CD4-positive, alpha-beta memory T cell (primary cell): ENCODE measurements at places on chromosomes 12 and 14. TPM values are rescaled to one million over a fixed set of nuclear protein-coding genes. Genes with fewer than 3 reads are reported as not detected.

NFATC4 gene
- polyA plus RNA-seq = not detected

TAS2R42 gene
- not detected for polyA plus RNA-seq

RNASE7 gene
- not detected for polyA plus RNA-seq

SERPINA12 gene
- polyA plus RNA-seq = not detected

TAS2R19 gene
- polyA plus RNA-seq = not detected

CYP46A1 gene
- polyA plus RNA-seq = not detected

KRT1 gene
- polyA plus RNA-seq = 21.0 TPM

IL22 gene
- 0.67 TPM for polyA plus RNA-seq

NELL2 gene
- polyA plus RNA-seq = 126 TPM

WNT1 gene
- 0.55 TPM for polyA plus RNA-seq

COX8C gene
- not detected for polyA plus RNA-seq

SFSWAP gene
- polyA plus RNA-seq = 9.8 TPM

KERA gene
- not detected for polyA plus RNA-seq

SLCO1A2 gene
- polyA plus RNA-seq = not detected

NPFF gene
- not detected for polyA plus RNA-seq

IGF1 gene
- not detected for polyA plus RNA-seq

GTF2A1 gene
- polyA plus RNA-seq = 11.1 TPM

TMEM179 gene
- not detected for polyA plus RNA-seq

EXOC3L4 gene
- not detected for polyA plus RNA-seq

PTHLH gene
- not detected for polyA plus RNA-seq

MYF5 gene
- not detected for polyA plus RNA-seq

KRT72 gene
- polyA plus RNA-seq = not detected

STXBP6 gene
- not detected for polyA plus RNA-seq

CCDC196 gene
- not detected for polyA plus RNA-seq

KRT79 gene
- polyA plus RNA-seq = not detected

DPY19L2 gene
- 0.39 TPM for polyA plus RNA-seq

TAS2R50 gene
- polyA plus RNA-seq = not detected

KRT6C gene
- not detected for polyA plus RNA-seq

KRT85 gene
- not detected for polyA plus RNA-seq

RASSF9 gene
- polyA plus RNA-seq = not detected

RBP5 gene
- polyA plus RNA-seq = not detected

MFAP5 gene
- not detected for polyA plus RNA-seq

KRT83 gene
- polyA plus RNA-seq = not detected

PMCH gene
- polyA plus RNA-seq = not detected

CNTN1 gene
- polyA plus RNA-seq = not detected

CPSF6 gene
- 55.7 TPM for polyA plus RNA-seq

GLI1 gene
- not detected for polyA plus RNA-seq

BMAL2 gene
- not detected for polyA plus RNA-seq

GNB3 gene
- polyA plus RNA-seq = not detected

MAP1LC3B2 gene
- polyA plus RNA-seq = 6.8 TPM

NYNRIN gene
- 0.02 TPM for polyA plus RNA-seq

SYT10 gene
- polyA plus RNA-seq = not detected

RESF1 gene
- polyA plus RNA-seq = 56.5 TPM

CCDC92 gene
- polyA plus RNA-seq = 52.9 TPM

PLA2G1B gene
- polyA plus RNA-seq = not detected

PLXNC1 gene
- polyA plus RNA-seq = 2.9 TPM

LTBP2 gene
- 0.11 TPM for polyA plus RNA-seq

SERPINA10 gene
- polyA plus RNA-seq = not detected

WBP11 gene
- 45.8 TPM for polyA plus RNA-seq

ACTN1 gene
- 63.3 TPM for polyA plus RNA-seq

EFS gene
- not detected for polyA plus RNA-seq

SLC39A2 gene
- polyA plus RNA-seq = not detected

MAGOHB gene
- polyA plus RNA-seq = 58.2 TPM

KCNH5 gene
- not detected for polyA plus RNA-seq

IFNG-AS1 gene
- 4.6 TPM for polyA plus RNA-seq
